ENCODE measurements at places on chromosomes 6 and 20.

DNA sequence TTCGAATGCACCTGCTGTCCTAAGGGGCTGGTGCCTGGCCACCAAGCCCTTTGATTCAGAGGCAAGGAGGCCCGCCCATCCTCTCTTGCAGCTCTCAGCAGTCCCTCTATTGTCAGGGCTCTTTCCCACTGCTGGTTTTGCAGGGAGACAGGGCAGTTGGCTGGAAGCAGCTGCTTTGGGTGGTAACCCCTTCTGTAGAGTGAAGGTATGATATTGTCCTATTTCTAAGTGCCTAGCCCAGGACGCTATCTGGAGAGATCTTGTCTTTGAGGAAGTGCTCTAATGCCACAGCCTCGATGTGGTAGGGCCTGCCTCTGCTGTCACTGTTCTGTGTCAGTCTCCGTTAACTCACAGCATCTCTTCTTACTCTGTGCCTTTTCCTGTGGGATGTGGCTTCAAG is 5.6 kb downstream of the PLCG1 start:
- no peak for DNase-seq

DNA sequence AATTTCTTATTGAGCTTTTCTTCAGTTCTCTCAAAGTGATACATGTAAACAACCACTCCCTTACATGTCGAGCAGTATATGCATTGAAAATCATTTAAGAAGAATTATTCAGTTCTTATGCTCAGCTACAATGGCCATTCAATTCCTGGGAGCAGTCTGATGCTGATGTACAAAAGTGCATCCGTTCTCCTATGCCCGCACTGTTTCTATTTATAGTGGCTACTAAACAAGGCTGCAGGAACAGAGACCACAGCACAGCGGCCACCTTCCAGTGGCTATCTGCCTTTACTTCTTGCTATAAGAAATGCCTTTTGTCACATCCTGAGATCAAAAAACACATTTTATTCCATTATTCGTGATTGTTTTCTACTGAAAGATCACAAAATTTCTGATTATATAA is 82.2 kb downstream of the FHL5 start:
- no peak for DNase-seq

DNA sequence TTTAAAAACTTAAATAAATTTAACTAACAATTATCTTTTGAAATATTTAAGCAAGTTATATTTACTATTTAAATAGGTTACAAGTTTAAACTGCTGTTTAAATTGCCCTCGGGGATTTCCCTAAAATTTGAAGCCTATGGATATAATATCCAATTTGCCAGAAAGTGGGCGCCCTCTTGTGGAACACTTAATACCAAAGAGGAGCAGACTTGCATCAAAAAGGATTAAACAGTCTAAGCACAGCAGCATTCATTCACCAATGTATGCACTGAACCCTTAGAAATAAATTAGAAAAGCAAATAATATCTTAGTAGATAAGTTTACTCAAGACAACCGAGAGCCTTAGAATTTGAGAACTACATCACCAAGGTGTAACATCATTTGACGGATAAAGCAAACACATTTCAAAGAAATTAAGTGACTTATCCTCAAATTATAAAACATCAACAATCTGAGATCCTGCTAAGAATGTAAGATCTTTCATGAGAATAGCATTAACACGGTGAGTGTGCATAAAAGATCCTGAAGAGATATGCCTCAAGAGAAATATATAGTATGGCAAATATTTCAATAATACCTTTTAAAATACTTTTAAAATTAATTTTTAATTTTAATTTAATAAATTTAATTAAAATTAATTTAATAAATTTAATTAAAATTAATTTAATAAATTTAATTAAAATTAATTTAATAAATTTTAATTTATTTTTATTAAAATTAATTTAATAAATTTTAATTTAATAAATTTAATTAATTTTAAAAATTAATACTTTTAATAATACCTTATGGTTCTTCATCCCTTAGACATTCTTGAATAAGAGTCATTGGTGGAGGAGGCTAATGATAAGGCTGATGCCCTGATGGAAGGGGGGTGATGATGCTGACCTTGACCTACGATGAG is 11.5 kb upstream of the MEP1A start:
- no peak for DNase-seq

DNA sequence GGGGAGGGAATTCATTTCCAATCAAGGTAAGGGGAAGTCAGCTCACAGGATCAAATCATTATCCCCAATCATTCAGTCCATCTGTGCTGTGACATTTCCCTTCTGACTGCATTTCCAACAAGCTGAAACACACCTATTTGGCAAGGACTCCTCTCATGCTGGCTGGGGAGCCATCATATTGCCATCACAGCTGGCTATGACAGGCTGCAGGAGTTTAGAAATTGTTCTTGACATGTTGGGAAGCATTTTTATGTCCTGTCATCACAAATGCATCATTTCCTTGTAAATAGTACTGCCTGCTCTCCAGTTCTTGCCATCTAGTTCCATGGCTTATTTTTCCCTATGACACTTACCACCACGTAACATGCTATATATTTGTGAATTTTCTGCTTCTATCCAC is 113.9 kb upstream of the TMEM170B start:
- DNase-seq, result no peak

DNA sequence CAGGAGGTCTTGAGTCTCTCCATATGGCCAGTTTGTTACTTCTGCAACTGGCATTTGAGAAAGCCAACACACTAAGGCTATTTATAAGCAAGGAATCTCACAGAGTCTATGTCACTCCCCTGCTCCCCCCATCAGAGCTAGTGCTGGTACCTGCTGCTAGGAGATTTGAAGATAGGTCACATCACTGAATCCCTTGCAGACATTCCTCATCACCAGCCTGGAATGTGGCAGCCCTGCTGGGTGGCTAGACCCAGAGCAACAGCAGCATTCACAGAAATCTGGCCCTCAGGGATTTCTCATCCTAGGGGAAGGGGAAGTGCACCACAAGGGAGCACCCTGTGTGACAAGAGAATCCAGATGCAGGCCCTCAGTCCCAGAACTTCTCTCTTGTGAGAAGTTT is 672.1 kb downstream of the HACE1 start:
- DNase-seq, result no peak

DNA sequence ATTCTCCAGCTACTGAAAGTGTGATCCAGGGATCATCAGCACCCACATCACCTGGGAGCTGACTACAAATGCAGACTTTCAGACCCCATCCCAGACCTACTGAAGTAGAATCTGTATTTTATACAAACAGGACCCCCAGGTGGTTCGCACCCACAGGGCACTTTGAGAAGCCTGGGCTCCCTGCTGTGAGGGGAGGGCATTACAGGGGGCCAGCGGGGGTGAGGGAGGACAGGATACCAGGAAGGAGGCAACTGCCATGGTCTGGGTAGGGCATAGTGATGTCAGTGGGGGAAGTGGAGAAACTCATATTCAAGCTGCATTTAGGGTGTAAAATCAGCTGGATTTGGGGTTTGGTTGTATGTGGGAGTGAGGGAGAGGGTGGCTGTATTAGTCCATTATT is 2.0 kb upstream of the ADA start:
- DNase-seq, result no peak

DNA sequence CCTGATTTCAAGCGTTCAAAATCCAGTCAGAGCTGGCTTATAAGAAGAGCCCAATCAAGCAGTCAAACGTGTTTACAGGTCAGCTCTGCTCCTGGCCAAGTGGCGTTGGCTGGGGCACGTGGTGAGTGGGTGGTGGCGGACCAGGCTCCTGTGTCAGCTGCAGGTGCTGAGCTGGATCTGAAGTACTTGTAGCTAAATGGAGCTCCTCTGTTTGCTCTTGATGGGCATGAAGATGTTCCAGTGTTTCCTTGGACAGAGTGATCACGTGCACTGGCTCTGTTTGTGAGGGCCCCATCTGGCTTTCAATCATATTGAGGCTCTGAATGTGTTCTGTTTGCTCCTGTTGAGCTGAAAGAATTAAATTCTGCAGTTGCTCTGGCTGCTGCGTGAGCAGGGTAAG is 10.2 kb upstream of the MICAL1 start:
- no peak for DNase-seq

- DNase-seq, result no peak
Observed at GRCh38 chr6:34022250-34022872, 123.5 kb downstream of the GRM4 start.

DNA sequence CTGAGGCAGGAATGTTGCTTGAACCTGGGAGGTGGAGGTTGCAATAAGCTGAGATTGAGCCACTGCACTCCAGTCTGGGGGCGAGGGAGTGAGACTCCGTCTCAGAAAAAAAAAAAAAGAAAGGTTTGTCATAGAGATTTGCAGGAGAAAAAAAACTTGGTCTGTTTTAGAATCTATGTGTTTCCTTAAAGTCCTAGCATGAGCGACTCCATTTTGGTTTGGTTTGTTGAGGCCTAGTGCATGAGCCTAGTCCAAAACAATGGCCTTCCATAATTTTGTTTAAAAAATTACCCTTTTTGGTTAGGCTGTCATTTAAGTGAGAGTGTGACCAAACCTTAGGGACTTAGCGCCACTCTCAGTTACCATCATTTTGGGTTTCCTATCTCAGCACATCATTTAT is 8.2 kb upstream of the GNMT start:
- DNase-seq, result no peak

GRCh38 chr6:157808405-157808950 is 14.6 kb upstream of the SNX9 start:
- DNase-seq, result no peak

DNA sequence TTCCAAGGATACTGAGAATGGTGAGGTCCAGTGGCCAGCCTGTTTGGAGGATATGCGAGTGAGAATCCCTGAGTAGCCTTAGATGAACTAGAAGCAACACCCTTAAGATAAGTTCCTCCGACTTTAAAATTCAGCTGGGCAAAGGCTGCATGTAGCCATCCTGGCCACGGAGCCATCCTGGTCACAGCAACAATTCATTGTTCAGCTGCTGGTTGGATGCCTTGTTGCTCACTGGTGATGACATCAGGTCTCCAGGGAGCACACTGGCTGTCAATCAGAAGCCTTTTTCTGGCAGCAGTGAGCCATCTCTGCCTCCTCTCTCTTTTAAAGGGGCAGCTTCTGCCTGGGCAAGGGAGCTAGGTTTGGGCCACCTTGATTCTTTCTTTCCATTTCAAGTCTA is 22.4 kb upstream of the RIMS4 start:
- DNase-seq, result no peak

- no peak for DNase-seq
Observed at GRCh38 chr6:138477913-138478539, 21.3 kb downstream of the NHSL1 start.

GRCh38 chr6:36387440-36388303 is at the start of gene ETV7:
TSS of gene ETV7 (minus strand) at chr6:36387669. CDS start at chr6:36387541, 128 bp downstream.
- DNase-seq, result no peak

GRCh38 chr6:28258877-28259777 is at the start of gene NKAPL:
TSS of gene NKAPL (plus strand) at chr6:28259297. CDS start at chr6:28259372, 75 bp downstream.
- no peak for DNase-seq

GRCh38 chr6:55445648-55446204 is 118.5 kb downstream of the GFRAL start:
- DNase-seq, result no peak

DNA sequence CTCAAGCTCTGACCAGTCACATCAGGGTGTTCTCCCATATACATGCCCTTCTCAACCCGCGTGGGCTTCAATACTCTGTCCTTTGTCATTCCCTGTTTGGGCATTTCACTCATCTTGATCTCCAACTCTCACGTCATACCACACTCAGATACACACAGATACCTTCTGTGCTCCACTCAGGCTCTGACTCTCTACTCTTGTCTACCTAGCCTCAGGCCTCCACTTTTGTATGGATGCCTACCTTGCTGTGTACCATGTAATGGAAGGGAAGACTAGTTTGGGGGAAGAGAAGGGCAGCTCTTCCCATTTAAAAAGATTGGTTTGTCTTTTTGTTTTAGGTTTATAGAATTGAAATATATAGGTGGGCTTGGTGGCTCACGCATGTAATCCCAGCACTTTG is 48.6 kb downstream of the ASXL1 start:
- DNase-seq, result no peak

DNA sequence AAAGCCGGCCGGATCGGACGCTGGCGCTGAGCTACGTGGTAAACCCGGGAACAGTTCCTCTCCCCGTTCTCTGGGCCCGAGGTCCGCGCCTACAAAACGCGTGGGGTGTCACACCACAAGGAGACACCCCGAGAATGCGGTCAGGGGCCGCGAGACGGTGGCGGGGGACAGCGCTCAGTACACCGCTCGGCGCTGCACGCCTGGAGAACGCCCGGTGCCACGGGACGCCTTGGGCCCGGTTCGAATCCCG is 670 bp downstream of the NCOA5 start:
- DNase-seq, result no peak

DNA sequence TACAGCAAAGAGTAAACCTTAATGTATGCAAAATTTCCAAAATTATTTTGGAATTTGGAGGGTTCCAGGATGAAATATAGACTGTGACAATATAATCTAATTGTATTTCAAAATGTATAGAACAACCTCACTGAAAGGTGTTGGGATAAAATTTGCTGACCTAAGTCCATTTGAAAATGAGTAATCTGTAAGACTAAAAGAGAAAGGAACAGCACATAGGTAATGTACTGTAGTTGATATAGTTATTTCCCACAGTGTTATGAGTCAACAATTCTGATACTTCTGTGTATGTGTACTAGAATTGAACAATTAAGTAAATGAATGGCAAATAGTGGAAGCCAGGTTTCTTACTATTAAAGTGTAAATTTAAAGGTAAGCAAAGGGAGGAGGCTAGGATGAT is 23.8 kb upstream of the ELOVL4 start:
- no peak for DNase-seq

- DNase-seq, result no peak
Observed at GRCh38 chr20:58851221-58851968, 693 bp upstream of the GNAS-AS1 start.

GRCh38 chr6:1068068-1068467 is 243.8 kb upstream of the FOXQ1 start:
- no peak for DNase-seq

- DNase-seq, result no peak
Observed at GRCh38 chr20:50598074-50598473, 87.9 kb downstream of the PTPN1 start.

GRCh38 chr6:7087066-7087465 is 20.7 kb upstream of the RREB1 start:
- DNase-seq, result no peak

- no peak for DNase-seq
Observed at GRCh38 chr6:139367810-139368351, 6.6 kb downstream of the CITED2 start.

DNA sequence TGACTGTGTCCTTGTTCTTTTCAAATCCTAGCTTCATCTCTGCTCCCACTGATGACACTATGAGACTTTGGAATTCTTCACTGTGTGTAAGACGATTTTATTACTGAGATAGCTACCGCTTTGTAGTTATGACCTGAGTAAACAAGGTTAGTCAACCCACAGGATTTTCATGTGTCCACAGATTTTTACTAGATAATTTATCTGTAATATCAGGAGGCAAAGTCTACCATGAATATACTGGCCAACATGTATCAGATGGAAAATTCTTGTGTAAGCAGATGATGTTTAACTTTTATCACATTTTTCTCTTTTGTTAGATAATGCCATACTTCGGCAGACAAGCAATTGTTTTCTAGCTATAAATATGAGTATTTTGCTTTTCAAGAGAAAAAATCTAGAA is 119.8 kb downstream of the SGK1 start:
- DNase-seq, result no peak

DNA sequence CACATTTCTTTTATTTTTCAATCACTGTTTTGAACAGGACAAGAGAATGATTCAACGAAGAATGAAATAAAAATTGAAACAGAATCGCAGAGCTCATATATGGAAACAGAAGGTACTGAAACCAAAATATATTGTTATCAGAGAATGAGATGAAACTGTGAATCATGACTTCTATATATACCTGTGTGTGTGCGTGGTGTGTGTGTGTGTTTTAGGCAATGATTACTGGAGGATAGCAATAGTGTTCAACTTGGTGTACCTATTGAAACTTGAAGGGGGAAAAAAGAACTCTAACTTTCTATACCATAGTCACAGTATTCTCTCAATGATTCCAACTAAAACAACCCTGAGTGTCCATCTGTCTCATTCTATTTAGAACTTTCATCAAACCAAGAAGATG is 586.6 kb downstream of the KIF16B start:
- no peak for DNase-seq
